ENCODE measurements at places on chromosomes 2 and 18.

DNA sequence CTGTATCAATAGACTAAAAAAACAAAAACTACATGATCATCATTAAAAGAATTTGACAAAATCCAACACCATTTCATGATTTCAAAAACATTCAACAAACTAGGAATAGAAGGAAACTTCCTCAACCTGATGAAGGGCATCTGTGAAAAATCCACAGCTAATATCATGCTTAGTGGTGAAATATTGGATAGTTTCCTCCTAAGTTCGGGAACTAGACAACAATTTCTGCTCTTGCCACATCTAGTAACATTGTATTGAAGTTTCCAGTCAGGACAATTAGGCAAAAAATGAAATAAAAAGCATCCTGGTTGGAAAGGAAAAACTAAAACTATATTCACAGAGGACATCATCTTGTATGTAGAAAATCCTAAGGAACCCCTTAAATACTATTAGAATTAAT, 34.8 kb downstream of the TNS1 start:
- DNase-seq: no peak

DNA sequence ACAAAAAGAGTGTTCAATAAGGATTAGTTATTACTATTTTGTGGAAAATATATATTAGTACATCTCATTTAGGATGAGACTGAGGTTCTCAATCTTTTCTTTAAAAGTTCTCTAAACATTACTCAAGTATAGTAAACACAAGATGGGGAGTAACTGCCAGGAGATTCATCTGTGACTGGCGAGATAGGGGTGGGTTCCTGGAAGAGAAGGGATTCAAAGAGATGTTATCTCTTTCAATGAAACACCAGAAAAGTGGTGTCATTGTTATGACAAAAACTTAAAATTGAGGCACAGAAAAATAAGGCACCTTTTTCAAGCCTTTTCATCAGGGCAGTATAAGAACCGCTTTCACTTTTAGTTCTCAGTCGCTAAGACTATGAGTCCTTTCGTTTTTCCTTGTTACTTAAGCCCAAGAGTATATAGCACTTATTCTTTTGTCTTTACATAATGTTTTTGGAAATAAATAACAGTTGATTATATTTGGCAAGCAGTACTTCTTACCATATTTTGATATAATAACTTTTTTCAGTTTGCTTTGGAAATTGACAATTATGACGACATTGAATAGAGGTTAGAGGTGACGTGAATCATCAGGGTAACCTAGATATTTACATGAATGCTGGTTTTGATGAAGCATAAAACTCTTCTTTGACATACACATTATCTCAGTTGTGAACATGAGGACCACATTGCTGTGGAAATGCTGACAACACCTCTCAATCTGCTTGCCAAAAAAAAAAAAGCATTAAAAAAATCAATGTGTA, 393.9 kb upstream of the TCF4 start:
- no peak for DNase-seq

DNA sequence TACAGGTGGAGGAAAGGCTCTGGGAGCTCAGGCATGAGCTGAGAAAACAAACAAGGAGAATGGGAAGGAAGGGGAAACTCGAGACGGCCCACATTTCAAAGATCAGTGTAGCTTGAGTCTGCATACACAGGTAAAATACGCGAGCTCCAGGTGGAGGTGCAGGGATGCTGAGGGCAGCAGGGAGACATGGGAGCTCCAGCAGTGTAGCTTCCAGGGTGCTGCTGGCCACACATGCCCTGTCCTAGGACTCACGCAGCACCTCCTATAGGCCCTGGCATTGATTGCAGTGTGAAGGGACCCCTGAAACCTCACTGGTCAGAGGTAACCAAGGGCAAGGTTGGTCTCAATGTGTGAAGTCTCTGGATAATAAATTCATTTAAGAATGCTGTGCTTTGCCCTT, 362.8 kb upstream of the HS6ST1 start:
- DNase-seq: no peak

- no peak for DNase-seq
These were observed 139.0 kb upstream of the HS6ST1 start for GRCh38 chr2:128457716-128458115.

GRCh38 chr2:122886479-122887145, 1131.2 kb downstream of the TSN start:
- DNase-seq: no peak

- DNase-seq: no peak
These were observed 42.7 kb upstream of the DYSF start for GRCh38 chr2:71410696-71411095.

DNA sequence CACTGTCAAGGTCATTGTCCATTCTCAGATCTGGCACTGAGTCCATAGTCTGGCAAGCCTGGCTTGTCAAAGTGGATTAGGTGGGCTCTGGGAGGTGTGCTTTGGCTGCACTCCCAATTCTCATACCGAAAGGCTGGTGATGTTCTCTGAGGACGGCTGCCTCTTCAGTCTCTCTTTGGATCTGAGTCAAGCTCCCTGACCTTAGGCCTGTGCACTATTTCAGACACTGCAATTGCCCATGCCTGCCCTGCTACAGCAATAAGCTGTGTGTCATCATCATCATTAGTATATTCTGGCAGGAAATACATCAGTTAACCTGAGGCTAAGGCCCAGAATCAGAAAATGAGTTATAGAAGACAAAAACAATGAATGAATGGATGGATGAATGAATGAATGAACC, 1.6 kb upstream of the SLC5A7 start:
- no peak for DNase-seq

GRCh38 chr2:37585295-37585908, 86.0 kb downstream of the CDC42EP3 start:
- peak; percentile 13 for DNase-seq

DNA sequence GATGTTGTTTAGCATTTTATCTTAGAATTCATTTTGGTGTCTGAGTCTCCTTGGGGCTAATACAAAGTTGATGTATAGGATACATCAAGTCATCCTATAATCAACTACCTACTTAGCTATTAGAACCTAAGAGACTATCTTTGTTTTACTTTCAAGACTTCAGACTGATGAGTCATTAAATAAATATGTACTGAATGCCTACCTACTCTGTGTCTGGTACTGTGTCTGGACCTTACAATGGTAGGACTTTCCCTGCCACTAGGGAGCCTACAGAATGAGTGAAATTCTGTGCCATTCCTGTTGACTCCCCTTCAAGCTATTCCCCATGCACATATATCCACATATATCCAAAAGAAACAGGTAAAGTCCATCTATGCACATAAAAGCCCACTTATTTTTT, 114.5 kb downstream of the ERBB4 start:
- DNase-seq: peak; percentile 29

GRCh38 chr18:73688851-73689711, 458.6 kb downstream of the FBXO15 start:
- peak; percentile 85 for DNase-seq

DNA sequence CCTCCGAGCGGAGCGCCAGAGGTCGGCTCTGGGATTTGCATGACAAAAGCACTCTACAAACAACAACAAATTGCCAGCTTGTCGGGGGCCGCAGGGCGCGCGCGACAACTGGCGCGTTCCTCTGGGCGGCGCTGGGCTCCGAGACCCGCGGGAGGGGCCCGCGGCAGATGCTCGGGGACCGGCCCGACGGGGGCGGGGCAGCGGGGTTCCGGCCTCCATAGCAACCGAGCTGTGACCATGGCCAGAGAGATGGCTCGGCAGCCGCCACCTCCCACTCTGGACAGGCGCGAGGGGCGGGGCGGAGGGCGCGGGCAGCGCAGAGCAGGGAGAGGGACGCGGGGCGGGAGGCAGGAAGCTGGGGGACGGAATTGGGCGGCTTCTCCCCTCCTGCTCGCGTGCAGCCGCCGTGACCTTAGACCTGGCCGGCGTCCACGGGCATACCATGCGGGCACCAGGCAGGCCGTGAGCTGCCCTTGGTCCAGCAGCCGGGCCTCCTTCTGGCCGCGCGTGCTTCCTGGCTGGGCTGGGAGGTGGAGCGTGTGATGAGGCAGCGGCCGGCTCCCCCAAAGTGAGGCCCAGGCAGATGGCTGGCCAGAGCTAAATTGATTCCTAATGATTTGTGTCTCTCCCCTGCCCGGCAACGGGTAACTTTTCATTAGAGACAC, 171.5 kb downstream of the CELF4 start:
- DNase-seq: no peak

DNA sequence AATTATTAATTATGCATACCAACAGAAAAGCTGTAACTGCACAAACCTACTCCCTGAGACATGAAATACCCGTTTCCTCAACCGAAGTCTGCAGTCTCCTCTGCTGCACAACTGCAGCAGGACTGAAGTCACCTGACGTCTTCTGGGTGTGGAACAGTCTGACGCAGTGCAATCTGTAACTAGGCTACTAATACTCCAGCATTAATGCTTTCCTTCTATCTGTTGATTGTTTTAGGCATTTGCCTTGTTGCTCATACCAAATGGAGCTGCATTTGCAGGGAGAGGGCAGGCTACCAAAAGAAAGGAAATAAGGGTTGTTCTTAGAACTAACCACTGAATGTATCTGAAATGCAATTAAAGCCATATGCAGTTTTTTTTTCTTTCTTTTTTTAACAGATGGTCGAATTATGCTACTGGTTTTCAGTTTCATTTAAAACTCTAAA, 40.1 kb downstream of the RTN4 start:
- DNase-seq: peak; percentile 85

DNA sequence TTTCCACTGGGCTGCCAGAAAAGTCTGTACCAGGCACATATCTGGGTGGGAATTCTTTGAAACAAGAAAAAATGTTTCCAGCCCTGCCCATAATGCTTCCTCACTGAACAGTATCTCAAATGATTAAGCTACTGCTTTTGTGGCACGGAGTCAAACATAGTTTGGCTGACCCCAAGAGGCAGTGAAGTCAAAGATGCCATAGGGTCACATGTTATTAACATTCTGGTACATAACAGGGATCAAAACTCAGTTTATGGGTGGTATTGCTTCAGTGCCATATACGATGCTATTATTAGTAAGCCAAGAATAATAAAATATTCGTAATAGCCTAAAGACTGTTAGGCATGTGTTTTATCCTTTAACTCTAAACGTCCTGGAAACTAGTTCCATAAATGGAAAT, 112.4 kb downstream of the FEZ2 start:
- peak; percentile 42 for DNase-seq

DNA sequence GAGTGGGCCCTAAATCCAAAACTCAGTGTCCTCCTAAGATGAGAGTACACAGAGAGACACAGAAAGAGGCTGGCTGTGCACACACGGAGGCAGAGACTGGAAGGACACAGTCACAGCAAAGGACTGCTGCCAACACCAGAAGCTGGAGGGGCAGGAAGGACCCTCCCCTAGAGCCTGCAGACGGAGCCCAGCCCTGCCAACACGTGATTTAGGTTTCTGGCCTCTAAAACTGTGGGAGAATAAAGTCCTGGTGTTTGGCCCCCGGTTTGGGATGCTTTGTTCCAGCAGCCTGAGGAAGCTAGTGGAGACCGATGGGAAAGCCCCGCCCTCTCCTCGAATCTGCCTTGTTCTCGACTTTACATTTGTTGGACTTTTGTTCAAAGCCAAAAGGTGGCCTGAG, 10.6 kb downstream of the CNDP1 start:
- no peak for DNase-seq

- DNase-seq: peak; percentile 91
These were observed 22.9 kb downstream of the ZNF532 start for GRCh38 chr18:58887613-58887963.

DNA sequence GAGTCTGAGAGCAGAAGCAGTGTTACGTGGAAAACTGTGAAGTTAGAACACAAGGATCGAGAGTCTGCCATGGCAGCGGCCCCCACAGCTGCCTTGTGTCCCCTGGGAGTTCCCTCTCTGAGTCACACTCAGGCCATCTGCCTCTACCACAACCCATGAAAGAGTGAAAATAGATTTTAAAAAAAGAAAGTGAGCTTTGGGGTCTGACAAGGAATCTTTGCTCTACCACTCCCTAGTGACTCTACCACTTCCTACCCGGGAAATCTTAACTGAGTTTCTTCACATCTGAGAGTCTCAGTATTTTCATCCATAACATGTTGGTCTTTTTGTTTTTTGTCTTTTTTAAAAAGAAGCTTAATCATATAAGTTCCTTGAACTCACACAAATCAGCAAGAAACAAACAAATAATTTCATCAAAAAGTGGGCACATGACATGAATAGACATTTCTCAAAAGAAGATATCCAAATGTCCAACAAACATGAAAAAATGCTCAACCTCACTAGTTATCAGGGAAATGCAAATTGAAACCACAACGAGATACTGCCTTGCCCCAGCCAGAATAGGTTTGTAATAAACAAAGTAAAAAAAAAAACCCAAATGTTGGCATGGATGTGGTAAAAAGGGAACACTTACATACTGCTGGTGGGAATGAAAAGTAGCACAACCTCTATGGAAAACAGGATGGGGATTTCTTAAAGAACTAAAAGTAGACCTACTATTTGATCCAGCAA, 2.4 kb upstream of the MSGN1 start:
- peak; percentile 42 for DNase-seq

GRCh38 chr2:188788621-188789020, 185.6 kb upstream of the COL3A1 start:
- DNase-seq: peak; percentile 69

- peak; percentile 38 for DNase-seq
These were observed 34.9 kb downstream of the CAVIN2 start for GRCh38 chr2:191811807-191812602.

- no peak for DNase-seq
These were observed 1.1 kb upstream of the TAF4B start for GRCh38 chr18:26225022-26225693.

DNA sequence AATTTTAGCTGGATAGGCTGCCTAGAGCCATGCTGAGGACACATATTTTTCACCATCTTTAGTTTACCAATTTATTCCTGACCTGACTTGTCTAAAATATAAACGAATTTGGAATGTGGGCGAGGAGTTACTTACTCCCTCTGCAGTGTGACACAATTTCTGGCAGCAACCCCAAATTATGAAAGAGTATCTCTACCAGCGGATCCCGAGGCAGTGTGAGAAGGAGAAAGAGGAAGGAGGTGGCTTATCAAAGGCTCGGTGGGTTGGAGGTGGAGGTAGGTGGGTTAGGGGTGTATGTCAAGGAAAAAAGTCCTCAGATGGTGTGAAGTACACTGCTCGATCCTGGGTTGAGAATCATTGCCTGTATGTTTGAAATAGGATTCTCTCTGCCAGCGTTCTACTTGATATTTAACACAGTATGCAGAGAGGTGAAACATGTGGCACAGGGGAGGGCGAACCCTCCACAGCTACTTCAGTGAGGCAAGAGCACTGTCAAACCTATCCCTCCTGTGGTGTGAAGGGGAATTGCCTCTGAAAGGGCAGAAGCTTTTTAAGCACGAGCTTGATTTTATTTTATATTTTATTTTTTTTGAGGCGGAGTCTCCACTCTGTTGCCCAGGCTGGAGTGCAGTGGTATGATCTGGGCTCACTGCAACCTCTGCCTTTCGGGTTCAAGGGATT, 76.0 kb downstream of the RFTN2 start:
- DNase-seq: peak; percentile 54

- DNase-seq: no peak
These were observed 60.8 kb downstream of the MC4R start for GRCh38 chr18:60311676-60312360.

Data from mammary epithelial cell (primary cell).